ENCODE measurements at places on chromosomes 2 and 18.

DNA sequence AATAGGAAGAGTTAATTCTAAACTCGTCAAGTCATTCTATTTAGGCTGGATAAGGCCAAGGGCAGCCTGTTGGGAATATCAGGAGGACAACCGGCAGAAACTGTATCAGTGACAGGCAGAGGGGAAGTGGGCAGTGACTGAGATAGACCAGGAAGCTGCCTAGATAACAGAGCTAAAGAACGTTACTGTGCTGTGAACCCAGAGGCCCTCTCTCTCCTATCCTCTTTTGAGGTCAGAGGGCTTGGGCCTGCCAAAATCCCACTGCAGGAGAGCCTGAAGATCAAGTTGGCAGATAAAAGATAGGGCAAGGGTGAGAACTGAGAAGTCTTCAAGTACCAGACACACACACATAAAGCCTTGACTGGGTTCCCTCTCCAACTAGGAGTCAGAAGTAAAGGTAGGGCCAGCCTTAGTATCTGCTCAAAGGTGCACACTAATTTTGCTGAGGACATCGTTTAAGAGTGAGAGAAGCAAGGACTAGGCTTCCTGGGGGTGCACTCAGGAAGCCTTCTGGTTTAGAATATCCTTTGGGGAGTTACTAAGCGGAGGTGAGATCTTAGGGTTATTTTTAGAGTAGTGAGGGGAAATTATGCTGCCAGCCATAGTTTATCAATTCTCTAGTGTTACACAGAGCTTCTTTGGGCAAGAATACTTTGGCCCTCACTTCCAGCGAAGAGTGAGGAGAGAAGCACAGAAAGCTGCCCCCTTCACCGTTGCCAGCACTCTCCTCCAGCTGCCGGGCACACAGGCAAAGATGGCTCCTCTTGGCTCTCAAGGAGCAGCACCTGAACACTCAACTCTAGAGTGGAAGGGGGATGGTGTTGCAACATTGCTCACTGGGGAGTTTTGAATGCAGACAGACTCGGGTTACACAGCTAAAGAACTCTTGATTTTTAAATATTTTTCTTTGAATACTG lies 9.8 kb downstream of the CAVIN2 start:
- DNase-seq: no peak

DNA sequence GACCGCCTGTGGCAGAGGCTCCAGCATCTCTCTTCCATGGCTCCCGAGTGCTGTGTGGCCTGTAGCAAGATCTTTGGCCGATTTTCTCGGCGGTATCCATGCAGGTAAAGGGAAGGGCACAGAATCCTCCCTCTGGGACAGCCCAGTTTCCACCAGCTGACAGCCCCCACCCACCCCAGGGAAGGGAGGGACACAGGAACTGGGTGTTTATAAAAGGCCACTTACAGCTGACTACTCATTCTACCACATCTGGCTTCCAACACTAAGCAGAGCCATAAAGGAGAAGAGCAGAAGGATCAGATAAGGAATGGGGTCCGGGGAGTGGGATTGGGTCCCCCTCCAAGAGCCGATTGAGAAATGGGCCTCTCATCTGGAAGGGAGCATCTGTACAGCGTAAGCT lies 20.2 kb downstream of the RUFY4 start:
- DNase-seq: no peak

- no peak for DNase-seq
Observed at GRCh38 chr18:30787410-30787809, 255.1 kb downstream of the DSC3 start.

DNA sequence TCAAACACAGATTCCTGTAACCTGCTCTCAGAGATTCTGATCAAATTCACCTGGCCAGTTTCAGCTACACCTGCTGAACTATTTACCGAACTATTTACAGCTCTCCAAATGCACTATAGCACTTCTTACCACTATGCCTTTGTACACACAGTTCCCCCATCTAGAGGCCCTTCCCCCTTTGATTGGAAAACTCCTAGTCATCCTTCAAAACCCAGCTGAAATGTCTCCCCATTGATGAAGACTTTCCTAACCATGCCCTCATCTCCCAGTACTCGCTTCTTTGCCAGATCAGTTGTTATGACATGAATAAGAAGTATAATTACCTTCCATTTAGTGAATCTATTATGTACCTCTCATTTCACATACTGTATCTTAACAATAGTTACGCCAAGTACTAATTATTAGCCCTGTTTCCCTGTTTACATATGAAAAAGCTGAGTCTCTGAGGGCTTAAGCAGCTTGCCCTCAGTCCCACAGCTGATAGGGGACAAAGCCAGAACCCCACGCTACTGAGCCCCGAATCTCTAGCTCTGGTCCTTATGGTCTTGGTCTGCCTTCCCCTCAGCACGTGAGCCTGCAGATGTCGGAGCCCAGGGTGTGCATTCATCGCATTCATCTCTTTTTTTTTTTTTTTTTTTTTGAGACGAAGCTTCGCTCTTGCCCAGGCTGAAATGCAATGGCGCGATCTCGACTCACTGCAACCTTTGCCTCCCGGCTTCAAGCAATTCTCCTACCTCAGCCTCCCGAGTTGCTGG lies 64.7 kb upstream of the ASAP2 start:
- DNase-seq: no peak

GRCh38 chr2:47222826-47223554 lies 67.9 kb upstream of the STPG4 start:
- DNase-seq: no peak

DNA sequence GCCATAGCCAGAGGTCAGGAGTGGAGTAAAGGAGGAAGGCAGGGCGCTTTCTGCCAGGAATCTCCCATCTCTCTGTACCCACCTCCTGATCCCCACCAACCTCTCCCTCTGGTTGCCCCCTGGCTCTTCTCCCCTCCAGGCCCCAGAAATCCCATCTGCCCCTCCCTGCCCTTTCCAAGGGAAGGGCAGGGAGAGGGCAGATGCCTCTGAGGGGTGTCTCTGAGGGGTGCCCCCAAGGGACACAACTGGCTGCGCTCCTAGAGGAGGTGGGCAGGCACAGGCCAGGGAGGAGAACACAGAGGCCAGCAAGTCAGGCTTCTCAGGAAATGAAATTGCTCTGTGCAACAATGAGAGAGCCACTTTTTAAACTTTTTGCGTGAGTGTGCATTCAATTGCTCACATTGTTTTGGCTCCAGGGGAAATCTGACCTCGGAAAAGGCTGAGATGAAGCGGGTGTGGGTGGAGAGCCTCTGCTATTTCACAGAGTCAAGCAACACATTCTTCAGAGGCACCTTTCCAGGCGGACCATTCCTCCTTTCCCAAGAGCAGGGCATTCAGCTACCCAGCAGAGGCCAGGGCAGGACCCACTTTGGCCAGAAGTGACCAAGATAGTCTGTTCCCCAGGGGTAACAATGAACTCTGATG lies 125.5 kb downstream of the SMAD7 start:
- no peak for DNase-seq

DNA sequence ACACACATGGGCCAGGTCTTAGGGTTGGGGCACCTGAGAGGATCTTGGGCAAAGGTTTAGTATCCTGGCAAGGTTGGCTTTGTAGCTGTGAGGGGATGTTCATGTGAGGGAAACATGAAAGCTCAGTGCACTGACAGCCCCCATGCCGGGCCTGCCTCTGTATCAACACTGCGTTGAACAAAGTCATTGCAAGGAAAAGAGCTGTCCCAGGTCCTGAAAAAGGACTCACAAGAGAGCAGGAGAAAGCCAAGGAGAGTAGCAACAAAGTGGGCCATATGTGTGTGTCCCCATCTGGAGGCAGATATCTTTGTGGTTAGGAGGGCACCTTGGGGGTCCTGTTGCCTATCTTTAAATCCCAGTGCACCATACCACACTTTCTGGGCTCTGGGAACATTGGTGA lies 237.8 kb upstream of the THSD7B start:
- no peak for DNase-seq

DNA sequence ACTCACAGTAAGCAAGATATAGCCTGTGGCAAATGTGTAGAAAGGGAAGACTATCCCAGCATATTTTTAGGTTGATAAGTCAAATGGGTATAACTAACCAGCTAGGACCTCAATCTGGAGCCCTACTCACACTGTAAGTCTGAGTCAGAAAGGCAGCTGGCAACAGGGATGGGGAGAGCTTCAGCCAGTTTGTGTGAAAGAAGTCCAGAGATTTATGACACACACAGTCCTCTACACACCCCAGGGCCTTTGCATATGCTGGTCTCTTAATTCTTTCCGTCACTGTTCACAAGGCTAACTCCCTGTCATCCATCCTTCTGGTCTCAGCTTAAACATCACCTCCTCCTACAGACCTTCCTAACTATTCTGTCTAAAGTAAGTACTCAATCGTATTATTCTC lies 5.9 kb upstream of the TCF4 start:
- no peak for DNase-seq

GRCh38 chr2:50858156-50858555 lies 173.8 kb downstream of the NRXN1 start:
- DNase-seq: no peak

GRCh38 chr18:612156-612555 lies 15.4 kb downstream of the CLUL1 start:
- DNase-seq: no peak

DNA sequence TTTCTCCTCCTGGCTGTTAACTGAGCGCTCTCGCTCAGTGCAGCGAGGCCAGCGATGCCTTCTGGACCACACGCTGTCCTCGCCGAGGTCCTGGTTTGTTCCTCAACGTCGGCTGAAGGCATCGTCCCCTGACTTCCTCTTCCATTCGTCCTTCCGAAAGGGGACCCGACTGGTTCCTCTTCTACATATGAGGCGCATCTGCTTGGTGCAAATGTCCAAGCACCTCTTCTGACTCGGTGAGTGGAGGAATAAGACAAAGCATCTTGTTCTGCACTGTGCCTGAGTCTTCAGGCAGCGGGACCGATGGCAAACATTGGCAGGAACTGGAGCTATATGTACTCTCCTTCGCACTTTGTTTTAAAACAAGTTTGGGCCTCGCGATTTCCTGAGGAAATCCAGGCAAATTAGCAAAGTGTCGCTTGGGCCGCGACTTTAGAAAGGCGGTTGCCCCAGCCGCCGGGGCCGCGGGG lies 621 bp upstream of the KCNS3 start:
- DNase-seq: no peak

- no peak for DNase-seq
Observed at GRCh38 chr2:104793966-104794365, 59.9 kb upstream of the POU3F3 start.

- DNase-seq: peak; percentile 57
Observed at GRCh38 chr2:124316881-124317605, 292.0 kb downstream of the CNTNAP5 start.

DNA sequence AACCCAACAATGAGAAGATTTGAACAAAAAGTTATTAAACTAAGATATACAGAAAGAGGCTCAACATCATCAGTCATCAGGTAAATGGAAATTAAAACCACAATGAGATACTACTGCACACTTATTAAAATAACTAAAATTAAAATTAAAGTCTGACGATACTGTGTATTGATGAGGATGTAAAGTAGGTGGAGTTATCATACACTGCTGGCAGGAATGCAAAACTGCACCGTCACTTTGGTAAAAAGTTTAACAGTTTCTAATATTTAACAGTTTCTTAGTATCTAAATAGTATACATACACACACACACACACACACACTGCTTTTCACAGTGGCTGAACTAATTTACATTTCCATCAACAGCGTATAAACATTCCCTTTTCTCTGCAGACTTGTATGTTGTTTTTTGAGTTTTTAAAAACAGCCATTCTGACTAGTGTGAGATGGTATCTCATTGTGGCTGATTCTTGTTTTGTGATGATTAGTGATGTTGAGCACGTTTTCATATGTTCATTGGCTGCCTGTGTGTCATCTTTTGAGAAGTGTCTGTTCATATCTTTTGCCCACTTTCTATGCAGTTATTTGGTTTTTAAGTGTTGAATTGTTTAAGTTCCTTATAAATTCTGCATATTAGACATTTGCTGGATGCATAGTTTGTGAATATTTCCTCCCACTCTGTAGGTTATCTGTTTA lies 726.9 kb upstream of the CHAC2 start:
- no peak for DNase-seq

DNA sequence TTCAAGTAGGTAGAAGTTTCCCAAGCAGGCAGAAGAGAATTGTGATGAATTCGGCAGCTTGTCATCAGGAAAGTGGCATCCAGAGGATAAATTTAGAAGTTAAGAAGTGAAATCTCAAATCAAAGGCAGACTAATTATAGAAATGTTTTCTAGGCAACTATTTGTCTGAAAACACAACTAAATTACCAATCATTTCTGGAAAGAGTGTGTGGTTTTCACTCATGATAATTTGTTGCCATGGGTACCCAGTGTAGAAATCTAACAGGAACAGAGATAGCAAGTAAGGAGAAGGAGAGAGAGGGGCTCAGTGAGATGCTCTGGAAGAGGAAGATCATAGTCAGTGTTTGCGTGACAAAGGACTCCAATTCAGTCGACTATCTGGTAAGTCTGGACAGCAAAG lies 208.1 kb downstream of the NCKAP5 start:
- no peak for DNase-seq

GRCh38 chr2:200985799-200986198 lies 22.3 kb upstream of the ORC2 start:
- DNase-seq: no peak

DNA sequence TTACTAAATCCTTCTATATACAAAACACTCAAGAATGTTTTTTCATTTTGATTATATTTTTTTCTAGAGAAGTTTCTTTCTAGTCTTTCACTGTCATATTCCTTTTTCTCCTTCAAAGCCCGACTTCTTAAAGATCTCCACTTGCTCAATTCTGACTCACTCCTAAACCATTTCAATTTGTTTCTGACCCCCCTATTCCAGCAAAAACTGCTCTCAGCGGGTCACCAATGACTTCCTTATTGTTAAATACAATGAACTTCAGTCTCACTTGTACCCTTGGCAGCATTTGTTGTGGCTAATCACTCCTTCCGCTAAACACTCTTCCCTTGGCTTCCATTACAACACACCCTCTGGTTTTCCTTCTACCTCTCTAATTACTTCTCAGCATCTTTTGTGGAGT lies 111.1 kb upstream of the RBBP8 start:
- DNase-seq: no peak

GRCh38 chr2:9174771-9175437 lies 31.7 kb upstream of the ASAP2 start:
- peak; percentile 83 for DNase-seq

DNA sequence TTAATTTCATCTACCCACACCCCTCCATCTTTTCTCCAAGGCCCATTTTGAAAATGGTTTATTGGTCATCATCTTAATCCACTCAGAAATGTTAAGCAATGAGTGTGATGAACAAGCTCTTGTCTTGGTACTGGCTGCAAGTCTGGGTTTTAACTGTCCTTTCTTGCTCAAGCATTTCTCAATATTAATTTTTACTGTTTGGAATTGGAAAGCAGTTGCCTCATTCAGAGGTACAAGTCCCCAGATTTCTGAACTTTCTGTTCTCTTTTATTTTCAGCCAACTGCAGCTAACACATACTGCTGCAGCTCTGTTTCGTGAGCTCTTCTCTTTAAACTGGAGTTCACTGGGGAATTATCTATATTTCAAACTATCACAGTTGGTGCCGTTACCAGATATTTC lies 99.4 kb upstream of the TEX51 start:
- no peak for DNase-seq

DNA sequence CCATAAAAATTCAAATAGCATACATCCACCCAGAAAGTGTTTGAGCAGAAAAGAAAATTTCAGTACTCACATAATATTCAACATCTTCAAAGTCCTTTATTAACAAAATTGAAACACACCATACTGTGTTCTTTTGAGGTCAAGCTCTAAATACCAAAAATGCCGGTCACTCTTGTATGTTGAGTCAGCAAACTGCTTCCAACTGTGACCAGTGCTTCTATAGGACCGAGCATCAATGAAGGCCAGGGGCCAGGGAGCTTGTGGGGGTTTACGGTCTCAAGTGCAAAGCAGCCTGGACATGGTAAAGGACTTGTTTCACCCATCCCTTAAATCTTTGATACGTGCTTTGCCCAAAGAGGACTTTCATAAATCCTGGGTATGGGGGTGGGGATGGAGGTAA lies 112.7 kb upstream of the REV1 start:
- no peak for DNase-seq
